ENCODE measurements at places on chromosomes 2 and 18. TPM values are rescaled to one million over a fixed set of nuclear protein-coding genes. Genes with fewer than 3 reads are reported as not detected.

Gene CSRNP3
- not detected for total RNA-seq

DNA sequence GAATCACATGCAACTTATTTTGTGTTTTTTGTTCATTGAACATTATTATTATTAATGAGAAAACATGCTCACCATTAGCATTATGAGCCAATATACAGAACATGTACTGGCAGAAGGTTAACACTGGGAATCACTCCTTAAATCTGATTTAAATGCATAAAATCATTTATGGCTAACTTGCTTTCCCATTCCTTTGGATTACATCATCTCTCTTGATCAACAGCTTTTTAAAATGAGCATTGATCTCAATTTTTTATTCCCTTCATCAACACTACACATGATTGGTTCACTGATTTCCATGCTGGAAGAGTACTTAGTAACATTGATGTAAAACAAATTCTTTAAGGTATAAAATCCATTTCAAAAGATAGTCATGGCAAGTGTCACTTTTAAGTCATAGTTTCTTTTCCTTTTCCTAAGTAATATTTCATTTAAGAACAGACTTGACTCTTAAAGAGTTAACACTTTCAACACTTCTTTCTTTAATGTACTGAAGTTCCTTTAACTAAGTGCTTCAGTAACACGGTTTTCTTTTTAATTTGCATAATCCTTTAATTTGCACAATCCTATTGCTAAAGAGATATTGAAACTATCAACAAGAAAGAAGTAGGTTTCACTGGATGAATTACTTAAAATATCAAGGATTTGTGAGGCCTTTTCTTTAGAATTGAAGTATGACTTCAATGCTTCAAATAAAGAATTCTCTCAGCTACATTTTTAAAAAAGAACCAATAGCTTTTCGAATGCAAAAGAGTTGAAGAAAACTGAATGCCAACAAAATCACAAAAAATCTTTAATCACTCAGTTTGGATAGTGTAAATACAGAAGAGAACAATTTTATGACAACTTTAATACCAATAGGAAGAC is 24.9 kb upstream of the BUB1 start:
- no peak for DNase-seq

GRCh38 chr18:8142131-8142711 is 467.0 kb upstream of the RAB12 start:
- no peak for DNase-seq

DNA sequence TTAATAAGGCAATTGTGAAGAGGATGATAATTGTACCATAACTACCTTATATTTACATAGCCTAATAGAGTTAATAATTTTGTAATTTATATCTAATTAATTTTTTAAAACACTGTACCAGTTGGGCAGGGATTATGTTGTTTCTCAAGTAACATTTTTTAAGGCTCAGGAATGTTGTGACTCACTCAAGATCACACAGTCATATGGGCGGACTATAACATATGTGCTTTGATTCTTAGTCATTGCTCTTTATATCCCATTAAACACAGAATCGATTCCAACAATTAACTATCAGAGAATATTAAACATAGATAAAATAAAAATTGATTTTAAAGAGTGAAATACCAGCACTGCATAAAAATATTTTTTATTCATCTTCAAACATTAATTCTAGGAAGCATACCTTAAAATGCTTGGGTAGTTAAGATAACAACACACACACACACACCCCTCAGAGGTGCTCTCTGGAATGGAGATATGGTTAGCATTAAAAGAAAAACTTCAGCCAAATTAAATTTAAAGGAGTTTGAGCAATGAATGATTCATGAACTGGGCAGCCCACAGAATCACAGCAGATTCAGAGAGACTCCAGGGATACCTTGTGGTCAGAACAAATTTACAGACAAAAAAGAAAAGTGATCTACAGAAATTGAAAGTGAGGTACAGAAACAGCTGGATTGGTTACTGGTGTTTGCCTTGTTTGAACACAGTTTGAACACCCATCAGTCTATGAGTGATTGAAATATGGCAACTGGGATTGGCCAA is 869.4 kb upstream of the ID2 start:
- DNase-seq: no peak

Data from HepG2 (cell line).